ENCODE measurements at places on chromosomes 11 and 22.

- peak; percentile 40 for DNase-seq
Measured at GRCh38 chr11:120540744-120541465, 29.4 kb downstream of the GRIK4 start.

DNA sequence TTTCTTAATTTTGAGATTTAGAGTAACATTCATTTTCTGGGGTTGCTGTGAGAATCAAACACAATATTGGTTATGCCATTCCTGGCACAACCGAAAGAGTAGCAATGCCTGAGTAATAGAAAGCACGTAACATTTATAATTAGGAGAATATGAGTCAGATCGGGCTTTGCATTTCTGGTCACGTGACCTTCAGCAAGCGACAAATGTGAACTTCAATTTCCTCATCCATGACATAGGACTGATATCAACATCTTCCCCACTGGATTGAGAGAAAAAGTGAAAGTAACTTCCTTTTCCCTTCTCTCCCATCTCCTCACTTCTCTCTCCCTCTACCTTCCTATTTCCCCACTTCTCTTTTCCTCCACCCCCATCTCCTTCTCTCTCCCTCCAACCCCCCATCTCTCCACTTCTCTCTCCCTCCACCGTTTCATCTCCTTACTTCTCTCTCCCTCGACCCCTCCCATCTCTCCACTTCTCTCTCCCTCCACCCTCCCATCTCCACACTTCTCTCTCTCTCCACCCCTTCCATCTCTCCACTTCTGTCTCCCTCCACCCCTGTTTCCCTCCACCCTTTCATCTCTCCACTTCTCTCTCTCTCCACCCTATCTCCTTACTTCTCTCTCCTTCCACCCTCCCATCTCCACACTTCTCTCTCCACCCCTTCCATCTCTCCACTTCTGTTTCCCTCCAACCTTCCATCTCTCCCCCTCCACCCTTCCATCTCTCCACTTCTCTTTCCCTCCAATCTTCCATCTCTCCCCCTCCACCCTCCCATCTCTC lies 33.5 kb upstream of the CAT start:
- DNase-seq, result peak; percentile 46

DNA sequence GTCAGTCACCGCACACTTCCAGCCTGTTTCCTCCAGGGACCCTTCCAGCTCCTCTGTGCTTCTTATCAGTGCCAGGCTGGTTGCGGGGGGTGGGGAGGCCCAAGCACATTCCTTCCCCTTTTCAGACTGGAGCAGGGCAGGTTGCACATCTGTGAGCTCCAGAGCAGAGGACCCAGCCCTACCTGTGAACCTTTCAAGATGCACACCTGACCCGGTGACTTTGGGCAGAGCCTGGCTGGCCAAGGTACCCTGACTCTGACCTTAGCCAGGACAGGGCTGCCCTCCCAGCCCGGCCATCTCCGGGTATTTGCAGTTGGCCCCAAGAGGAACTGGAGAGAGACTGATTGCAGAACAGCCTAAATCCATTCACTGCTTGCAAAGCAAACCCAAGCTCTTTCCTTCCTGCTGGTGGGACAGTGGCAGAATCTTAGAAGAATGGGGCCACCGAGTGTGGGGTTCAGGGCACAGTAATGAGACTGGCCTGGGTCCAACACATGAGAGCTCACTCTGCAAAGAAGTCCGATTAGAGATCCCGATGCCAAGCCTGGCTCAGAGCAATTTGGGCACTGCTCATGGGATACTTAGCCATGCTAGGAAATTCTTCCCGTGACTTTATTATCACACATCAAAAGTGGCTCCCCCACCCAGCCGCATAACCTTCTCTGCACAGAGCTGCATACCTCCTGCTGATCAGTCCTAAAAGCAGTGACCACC lies 64.7 kb upstream of the CCND1 start:
- DNase-seq, result no peak

- no peak for DNase-seq
Measured at GRCh38 chr11:57359896-57360690, 20.9 kb downstream of the PRG3 start.

DNA sequence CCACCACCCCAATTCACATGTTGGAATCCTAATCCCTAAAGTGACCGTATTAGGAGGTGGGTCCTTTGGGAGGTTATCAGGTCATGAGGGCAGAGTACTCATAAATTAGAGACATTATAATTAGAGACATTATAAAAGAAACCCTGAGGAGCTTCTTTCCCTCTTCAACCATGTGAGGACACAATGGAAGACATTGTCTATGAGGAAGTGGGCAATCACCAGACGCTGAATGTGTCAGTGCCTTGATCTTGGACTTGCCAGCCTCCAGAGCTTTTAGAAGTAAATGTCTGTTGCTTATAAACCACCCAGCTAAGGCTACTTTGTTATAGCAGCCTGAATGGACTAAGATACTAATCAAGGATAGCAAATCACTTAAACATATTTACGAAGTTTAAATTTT lies 14.8 kb downstream of the GAB2 start:
- no peak for DNase-seq

DNA sequence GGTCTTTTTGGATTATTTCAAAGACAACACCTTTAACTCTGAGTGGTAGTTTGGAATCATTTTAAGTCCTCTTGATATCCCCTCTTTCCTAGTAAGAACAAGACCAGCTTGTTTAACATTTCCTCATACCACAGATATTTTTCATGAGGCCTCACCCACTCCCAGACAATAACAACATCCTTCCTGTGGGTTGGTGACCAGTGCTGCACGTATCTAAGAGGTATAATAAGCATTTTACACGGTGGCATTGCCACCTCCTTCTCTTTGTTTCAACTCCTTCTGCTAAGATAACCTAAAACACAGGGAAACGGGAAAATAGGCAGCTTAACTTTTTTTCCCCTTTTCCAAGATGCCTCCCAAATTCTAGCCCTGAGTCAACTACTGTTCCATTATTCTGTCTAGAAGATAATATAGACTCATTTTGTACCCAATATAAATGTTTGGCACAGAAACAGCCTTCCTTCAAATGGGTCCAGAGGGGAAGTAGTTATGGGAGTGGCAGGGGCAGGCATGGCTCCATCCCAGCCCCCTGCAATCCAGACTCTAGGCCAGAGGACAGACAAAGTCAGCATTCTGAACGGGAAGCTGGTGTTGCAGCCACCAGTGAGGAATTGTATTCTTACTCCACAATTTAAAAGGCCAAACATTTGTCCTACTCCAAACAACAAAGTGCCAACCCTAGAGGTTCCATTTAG lies 28.5 kb downstream of the MAML2 start:
- DNase-seq, result peak; percentile 80

GRCh38 chr11:94923004-94923334 lies 50.4 kb downstream of the CWC15 start:
- no peak for DNase-seq

- no peak for DNase-seq
Measured at GRCh38 chr11:27509908-27510307, 3.3 kb upstream of the LIN7C start.

- DNase-seq, result no peak
Measured at GRCh38 chr11:18332302-18332701, 9.9 kb downstream of the GTF2H1 start.

- DNase-seq, result peak; percentile 96
Measured at GRCh38 chr11:122661182-122661945, 5.8 kb downstream of the UBASH3B start.

- peak; percentile 56 for DNase-seq
Measured at GRCh38 chr11:94768602-94769541, 716 bp downstream of the AMOTL1 start.

- DNase-seq, result no peak
Measured at GRCh38 chr11:8097926-8098325, 16.9 kb downstream of the TUB start.

DNA sequence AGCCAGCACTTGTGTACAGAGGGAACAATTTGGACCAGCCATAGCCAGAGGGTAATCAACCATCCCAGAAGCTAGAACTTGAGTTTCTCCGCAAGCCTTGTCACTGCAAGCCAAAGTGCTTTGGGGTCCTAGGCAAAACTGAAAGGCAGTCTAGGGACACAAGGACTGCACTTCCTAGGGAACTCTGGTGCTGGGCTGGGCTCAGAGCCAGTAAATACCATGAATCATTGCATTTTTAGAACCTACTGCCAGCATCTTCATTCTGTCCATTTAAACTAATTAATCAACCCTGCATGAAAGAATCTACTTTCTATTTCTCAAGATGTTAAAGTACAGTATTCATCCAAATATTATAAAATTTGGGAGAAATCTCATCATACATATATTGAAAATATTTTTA lies 20.0 kb downstream of the PATE3 start:
- peak; percentile 58 for DNase-seq

DNA sequence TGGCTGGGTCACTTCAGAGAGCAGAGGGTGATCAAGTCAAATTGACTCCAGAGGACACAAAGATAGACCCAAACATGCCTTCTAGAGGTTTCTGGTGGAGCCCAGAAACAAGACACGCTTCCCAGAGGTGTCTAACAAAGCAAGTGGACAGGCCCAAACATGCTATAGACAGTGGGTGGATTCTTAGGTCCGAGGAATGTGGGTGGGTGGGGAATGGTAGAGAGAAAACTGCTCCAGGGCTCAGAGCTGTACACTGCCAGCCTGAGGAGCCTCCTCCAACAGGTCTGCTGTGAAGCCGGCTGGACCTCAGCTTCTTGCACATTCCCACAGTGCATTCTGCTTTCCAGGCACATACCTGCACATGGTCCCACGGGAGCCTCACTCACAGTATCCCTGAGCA lies 116.8 kb upstream of the NECTIN1 start:
- DNase-seq, result no peak

- DNase-seq, result peak; percentile 11
Measured at GRCh38 chr11:6362185-6362872, 27.9 kb upstream of the SMPD1 start.

- DNase-seq, result peak; percentile 44
Measured at GRCh38 chr11:132858223-132858622, 674.1 kb downstream of the OPCML start.

DNA sequence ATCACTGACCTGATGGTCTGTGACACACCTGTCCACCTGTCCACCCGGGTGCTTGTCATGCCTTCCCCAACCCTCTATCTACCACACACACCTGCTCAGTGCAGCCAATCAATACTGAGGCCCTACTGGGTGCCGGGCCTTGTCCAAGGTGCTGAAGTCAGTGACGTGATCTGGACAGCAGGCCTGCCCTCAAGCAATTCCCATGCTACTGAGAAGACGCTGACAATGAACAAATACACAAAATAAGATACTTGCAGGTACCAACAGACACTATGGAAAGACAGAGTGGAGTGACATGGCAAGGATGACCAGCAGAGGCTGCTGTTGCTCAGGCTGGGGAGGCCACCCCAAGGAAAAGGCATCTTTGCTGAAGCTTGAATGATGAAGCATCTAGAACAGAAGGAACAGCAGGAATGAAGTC lies 21.2 kb downstream of the PLAAT3 start:
- DNase-seq, result peak; percentile 54

DNA sequence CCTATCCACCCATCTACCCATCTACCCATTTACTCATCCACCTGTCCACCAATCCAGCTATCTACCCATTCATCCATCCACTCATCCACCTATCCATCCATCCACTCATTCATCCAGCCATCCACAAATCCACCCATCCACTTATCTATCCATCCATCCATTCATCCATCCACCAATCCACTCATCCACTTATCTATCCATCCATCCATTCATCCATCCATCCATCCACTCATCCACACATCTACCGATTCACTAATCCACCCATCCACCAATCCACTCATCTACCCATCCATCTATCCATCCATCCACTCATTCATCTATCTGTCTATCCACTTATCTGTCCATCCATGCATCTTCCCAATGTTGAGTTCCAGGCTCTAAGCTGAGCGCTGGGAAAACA lies 1.7 kb upstream of the SPI1 start:
- no peak for DNase-seq

- no peak for DNase-seq
Measured at GRCh38 chr22:44357296-44357965, 44.7 kb upstream of the SHISAL1 start.

DNA sequence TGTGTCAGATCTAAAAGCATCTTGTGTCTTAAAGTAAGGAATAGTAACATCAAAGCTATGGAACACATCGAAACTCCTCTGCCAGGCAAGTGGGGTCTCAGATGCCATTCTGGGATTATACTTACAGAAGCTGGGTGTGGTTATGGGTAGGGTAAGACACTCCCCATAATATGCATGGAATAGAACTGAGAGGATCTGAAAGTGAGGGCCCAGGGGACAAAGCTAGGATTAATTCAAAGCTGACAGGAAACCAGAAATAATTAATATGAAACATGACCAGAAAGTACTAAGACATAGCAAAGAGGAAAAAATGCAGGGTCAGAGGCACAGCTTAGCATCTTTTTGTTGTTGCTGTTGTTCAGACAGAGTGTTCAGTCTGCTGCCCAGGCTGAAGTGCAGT lies 40.2 kb upstream of the EED start:
- DNase-seq, result no peak

DNA sequence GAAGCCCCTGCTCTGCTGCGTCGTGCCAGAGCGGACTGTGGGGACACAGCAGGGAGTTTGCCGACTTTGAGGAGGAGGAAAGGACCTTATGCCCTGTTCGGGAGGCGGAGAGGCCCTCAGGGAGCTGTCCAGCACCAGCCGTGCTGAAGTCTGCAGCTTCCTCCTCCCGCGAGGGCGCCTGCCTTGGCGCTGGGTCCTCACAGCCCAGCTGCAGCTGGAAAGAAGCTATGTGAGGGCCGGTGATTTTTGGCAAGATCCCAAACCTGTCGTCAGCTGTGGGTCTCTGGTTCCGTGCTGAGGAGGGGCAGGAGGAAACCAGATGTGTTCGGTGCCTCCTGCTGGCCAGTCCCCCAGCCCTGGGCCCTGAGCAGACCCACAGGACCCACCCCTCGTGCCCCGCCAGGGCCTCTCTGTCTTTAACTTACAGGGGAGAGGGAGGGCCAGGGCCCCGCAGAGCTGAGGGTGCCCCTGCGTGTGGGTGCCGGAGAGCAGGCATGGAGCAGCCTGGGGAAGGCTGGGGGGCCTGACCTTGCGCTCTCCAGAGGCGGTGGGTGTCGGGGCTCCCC lies 12.0 kb downstream of the BRSK2 start:
- DNase-seq, result peak; percentile 58

- no peak for DNase-seq
Measured at GRCh38 chr11:12989428-12990161, 19.5 kb upstream of the RASSF10 start.

GRCh38 chr11:132402071-132402684 lies 1031.8 kb downstream of the NTM start:
- DNase-seq, result peak; percentile 56

- no peak for DNase-seq
Measured at GRCh38 chr22:48853627-48854240, 973.9 kb downstream of the BRD1 start.

DNA sequence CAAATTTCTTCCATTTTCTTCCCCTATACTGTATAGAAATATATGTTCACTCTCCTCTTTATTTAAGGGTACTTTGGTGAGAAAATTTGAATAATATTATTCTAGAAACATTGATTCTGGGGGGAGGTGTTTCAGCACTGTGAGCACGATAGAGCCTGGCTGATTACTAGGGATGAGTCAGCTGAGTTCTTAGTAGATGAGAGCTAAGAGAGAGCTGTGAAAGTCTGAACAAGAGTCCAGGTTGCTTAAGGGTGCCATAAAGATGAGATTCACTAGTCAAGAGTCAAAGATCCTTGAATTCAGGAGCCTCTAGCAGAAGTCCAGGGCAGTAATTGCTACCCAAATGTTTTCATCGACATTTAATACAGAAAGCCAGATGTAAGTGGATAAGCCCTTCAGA lies 756.6 kb upstream of the API5 start:
- no peak for DNase-seq

- no peak for DNase-seq
Measured at GRCh38 chr22:36828815-36829214, 12.0 kb upstream of the PVALB start.

- no peak for DNase-seq
Measured at GRCh38 chr11:118002010-118002540, 15.9 kb downstream of the IL10RA start.

All from EH (cell line).